ENCODE measurements at places on chromosomes 6 and 20.

DNA sequence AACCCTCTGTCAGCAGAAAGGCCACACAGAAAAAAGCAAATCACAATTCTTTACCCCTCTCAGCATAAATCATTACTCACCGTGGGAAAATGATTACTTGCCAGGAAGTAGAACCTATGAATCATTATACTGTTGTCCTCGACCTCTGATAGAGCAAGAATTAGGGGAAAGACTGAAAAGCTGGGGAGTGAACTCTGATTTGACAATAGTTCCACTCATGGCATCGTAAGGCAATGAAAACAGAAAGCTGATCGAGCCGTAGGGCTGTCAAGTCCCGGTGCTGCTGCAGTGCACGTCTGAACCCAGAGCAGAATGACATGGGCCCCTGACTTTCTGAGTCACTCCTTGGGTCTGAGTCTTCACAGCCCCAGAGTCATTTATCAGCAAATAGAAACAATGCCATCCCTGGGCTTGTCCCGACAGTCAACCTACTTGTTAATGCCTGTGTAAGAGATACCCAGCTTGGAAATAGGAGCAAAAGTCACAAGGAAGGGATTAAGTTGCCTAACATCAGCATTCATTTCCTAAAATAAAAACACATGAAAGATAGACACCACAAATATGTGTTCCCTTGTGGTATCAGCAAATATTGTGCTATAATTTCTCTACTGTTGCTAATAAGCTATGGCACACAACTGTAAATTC is 224.8 kb upstream of the MARCKS start:
- no peak overlapping the region for H3K4me3 ChIP-seq
- H3K36me3 ChIP-seq: no peaks in the 10 kb centered on the region
- DNase-seq: no peak
- H3K27me3 ChIP-seq: peaks cover 4% of the 10 kb centered on the region
- H3K27ac ChIP-seq: no peak overlapping the region
- H3K4me1 ChIP-seq: peaks cover 18% of the 10 kb centered on the region

DNA sequence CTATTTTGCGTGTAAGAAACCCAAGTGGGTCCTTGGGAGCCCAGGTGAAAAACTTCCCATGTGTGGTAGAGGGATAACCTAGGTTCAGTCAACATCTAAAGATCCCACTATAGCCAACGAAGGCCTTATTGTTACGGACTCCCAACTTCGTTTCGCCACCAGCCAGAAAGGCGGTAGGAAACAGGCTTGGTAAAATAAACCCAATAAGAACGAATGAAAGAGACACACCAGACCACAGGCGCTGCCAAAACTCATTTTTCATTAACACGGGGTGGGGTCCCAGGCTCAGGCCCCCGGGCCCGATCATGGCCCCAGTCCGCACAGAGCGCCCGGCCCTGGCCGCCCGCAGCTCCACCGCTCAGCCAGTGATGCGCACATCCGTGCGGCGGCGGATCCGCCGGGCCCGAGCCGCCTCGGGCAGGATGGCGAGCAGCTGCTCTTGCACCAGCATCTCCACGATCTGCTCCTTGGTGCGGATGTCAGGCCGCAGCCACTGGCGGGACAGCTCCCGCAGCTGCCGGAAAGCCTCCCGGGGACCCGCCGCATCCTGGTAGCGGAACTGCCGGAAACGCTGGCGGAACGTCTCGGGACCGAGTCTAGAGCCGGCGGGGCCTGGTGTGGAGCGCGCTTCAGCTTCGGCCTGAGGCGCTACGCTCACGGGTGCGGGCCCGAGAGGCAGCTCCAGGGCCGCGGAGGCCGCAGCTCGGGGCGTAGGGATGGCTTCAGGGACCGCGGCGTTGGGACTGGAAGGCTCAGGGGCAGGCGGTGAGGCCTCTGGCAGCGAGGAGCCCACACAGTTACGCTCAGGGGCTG is 709 bp downstream of the SCAND1 start:
- H3K36me3 ChIP-seq: no peaks in the 10 kb centered on the region
- H3K4me3 ChIP-seq: peak overlapping the region; percentile 83
- H3K4me1 ChIP-seq: peaks cover 16% of the 10 kb centered on the region
- peak; percentile 65 for DNase-seq
- no peaks in the 10 kb centered on the region for H3K27me3 ChIP-seq

DNA sequence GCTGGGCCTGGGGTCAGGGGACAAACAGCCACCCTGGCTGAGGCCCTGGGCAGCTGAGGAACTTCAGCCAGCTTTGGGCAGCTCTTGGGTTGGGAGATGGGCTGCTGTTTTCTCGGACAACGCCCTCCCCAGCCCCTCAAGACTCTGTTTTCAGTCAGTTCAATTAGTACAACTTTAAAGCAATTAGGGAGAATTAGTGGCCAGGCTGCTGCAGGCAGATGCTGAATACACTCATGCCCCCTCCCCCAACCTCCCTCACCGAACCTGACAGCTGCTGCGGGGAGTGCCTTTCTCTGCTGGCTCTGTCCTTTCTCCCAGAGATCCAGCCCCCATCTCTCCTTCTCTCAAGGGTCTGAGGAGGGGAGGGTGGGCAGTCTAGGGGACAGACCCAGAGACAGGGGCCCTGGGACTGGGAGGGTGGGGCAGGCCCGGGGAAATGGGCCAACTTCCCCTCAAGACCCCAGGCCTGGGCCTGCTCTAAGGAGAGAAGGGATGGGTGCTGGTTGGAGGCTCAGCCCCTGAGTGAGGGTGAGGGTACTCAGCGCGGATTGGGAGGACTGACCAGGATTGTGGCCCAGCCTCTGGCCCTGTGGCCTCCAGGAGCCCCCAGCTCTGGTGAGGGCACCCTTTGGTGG is 17.8 kb upstream of the MYT1 start:
- no peak for DNase-seq
- no peaks in the 10 kb centered on the region for H3K27me3 ChIP-seq
- H3K36me3 ChIP-seq: no peaks in the 10 kb centered on the region

DNA sequence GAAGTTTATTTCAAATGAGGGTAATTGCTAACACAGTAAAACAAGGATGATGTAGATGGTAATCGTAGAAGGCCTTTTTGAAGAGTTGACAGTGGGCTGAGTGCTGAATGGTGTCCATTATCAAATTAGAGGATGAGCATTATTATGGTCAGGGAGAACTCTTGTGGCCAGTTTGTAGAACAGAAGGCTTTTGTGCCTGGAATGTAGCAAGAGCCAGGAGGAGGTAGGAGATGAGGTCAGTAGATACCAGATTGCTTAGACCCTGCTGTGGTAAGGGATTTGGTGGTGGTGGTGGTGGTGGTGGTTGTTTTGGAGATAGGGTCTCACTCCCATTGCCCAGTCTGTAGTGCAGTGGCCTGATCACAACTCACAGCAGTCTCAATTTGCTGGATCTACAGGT is 6.2 kb downstream of the CSE1L start:
- H3K4me3 ChIP-seq: no peak overlapping the region
- H3K27me3 ChIP-seq: no peaks in the 10 kb centered on the region
- no peaks in the 10 kb centered on the region for H3K36me3 ChIP-seq
- no peak for DNase-seq

GRCh38 chr20:32972181-32973076 is 31.8 kb downstream of the SUN5 start:
- H3K4me1 ChIP-seq: peaks cover 16% of the 10 kb centered on the region
- DNase-seq: no peak
- H3K27ac ChIP-seq: peak overlapping the region; percentile 96
- no peak overlapping the region for H3K4me3 ChIP-seq
- no peaks in the 10 kb centered on the region for H3K36me3 ChIP-seq

DNA sequence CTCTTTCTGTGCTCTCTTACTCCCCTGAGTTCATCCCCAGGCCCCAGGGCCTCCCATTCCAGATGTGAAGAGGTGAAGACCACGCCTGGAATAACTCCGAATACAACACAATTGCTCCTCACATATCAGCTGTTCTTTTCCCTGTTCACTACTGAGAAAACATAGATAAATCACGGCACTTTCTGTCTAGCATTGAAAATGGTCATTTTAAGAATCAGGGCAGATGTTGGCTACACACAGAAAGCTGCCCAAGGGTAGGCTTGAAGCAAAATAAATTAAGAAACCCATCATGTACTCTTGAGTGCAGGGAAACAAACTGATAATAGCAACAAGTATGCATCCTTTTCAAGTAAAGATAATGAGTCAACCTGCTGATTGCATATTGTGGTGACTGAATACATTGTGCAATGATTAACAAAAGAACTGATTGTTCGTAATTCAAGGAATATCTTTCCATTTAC is 382.5 kb downstream of the PRKN start:
- no peaks in the 10 kb centered on the region for H3K36me3 ChIP-seq
- H3K27me3 ChIP-seq: no peaks in the 10 kb centered on the region
- no peak for DNase-seq

GRCh38 chr6:109172101-109172746 is 76.9 kb downstream of the CEP57L1 start:
- H3K27ac ChIP-seq: no peak overlapping the region
- no peak for DNase-seq
- H3K36me3 ChIP-seq: no peaks in the 10 kb centered on the region
- no peaks in the 10 kb centered on the region for H3K27me3 ChIP-seq

GRCh38 chr20:22814471-22815205 is 220.5 kb upstream of the SSTR4 start:
- no peak for DNase-seq
- no peaks in the 10 kb centered on the region for H3K36me3 ChIP-seq
- H3K27ac ChIP-seq: no peak overlapping the region
- no peak overlapping the region for H3K4me3 ChIP-seq

GRCh38 chr20:2227861-2228260 is 67.9 kb upstream of the TGM3 start:
- no peak for DNase-seq
- H3K36me3 ChIP-seq: no peaks in the 10 kb centered on the region
- H3K4me3 ChIP-seq: no peak overlapping the region
- H3K4me1 ChIP-seq: no peaks in the 10 kb centered on the region

DNA sequence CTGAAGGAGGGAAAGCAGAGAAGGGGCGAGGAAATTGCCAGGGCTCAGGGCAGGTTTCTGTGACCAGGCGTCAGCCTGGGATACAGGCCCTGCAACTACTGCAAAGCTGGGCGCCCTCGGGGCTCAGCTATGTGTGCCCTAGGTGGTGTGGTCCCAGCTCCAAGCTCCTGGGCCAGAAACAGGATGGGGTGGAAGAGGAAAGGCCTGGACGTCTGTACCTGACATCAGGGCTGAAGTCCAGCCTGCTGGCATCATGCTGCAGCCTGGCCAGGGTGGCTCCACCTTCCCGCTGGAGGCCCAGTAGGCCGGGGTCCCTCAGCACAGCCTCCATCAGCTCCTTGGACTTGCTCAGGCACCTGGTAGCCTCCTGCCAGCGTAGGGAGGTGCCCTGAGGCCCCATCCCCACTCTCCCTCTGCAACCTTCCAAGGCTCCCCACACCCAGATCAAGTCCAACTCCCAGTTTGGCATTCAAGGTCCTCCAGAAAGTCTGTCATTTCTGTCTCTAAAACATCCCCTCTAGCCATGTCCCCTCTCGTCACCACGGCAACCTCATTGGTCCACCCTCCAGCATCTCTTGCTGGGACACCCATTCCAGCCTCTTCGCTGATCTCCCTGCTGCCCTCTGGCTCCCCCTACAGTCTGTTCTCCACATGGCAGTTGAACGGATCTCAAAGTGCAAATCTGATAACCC is 38.2 kb downstream of the KIAA1755 start:
- no peak overlapping the region for H3K27ac ChIP-seq
- DNase-seq: peak; percentile 63
- H3K4me3 ChIP-seq: no peak overlapping the region
- no peaks in the 10 kb centered on the region for H3K36me3 ChIP-seq

DNA sequence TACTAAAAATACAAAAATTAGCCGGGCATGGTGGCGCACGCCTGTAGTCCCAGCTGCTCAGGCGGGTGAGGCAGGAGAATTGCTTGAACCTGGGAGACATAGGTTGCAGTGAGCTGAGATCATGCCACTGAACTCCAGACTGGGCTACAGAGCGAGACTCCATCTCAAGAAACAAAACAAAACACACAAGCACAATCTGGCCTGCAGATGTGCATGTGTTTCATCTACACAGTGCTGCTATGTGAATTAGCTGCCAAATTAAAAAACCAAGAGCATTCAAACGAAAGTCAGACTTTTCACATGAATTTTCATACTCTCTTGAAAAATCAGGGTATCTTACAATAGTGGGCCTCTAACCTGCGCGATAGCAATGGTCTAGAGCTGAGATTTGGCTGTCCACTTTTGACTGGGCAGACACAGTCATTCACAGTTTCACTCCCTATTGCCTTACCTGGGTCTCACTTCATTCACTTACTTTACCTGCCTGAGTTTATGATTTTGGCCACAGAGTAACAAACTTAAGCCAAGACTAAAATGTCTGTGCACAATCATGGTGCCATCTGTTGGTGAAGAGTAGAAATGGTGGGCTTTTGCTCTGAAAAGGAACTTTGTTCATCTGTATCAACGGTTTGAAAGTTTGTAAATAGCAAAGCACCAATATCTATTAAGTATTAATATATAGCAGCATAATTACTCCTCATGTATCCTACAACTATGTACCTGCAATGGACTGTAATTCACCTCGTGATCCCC is 138.5 kb upstream of the UST start:
- no peak overlapping the region for H3K4me3 ChIP-seq
- H3K36me3 ChIP-seq: no peaks in the 10 kb centered on the region
- DNase-seq: no peak

DNA sequence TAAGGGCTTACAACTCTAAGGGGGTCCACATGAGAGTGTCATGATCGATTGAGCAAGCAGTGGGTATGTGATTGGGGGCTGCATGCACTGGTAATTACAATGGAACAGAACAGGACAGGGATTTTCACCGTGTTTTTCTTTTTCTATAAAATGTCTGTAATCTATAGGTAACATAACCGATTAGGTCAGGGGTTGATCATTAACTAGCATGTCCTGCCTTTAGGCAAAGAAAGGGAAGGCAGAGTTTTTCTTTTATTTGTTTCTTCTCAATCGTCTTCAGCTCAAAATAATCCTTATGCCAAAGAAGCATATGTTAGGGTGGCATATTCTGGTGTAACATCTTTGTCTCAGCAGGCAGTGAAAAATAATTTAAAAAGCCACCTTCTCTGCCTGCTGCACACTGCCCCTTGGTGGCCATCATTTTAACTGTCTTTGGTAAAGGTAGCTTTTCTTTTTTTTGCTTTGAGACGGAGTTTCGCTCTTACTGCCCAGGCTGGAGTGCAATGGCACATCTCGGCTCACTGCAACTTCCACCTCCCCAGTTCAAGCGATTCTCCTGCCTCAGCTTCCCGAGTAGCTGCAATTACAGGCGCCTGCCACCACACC is 9.7 kb upstream of the CEP43 start:
- no peak overlapping the region for H3K27ac ChIP-seq
- no peak overlapping the region for H3K4me3 ChIP-seq
- no peaks in the 10 kb centered on the region for H3K4me1 ChIP-seq
- no peaks in the 10 kb centered on the region for H3K36me3 ChIP-seq
- DNase-seq: peak; percentile 25

DNA sequence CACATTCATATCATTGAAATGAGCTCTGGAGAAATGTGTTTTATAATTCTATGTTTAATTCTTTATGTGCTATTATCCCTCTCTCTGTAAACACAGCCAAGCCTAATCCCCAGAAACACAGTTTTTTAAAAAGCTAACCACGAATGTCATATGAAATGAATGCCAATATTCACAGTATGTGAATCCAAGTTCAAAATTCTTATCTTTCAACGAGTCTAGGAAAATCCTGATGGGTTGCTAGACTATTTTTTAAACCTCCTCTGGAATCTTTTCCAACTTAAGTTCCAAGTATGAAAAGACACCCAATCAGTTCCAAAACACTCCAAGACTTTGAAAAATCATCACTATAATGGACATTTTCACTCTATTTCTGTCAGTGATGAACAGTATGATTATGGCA is 689.3 kb downstream of the HACE1 start:
- no peak overlapping the region for H3K27ac ChIP-seq

GRCh38 chr20:1802385-1803060 is 92.7 kb upstream of the SIRPA start:
- peaks cover 22% of the 10 kb centered on the region for H3K27me3 ChIP-seq
- H3K36me3 ChIP-seq: no peaks in the 10 kb centered on the region
- H3K4me1 ChIP-seq: no peaks in the 10 kb centered on the region
- peak; percentile 78 for DNase-seq
- H3K4me3 ChIP-seq: peak overlapping the region; percentile 64
